ENCODE measurements at places on chromosomes 5 and 9.

DNA sequence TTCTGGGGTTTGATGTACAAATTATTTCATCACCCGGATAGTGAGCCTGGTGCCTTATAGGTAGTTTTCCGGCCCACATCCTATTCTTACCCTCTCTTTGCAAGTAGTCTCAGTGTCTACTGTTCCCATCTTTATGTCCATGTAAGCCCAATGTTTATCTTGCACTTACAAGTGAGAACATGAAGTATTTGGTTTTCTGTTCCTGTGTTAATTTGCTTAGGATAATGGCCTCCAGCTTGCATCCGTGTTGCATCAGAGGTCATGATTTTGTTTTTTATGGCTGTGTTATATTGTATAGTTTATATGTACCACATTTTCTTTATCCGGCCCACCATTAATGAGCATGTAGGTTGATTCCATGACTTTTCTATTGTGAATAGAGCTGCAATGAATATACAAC lies 136.5 kb downstream of the PRR16 start:
- DNase-seq: no peak

DNA sequence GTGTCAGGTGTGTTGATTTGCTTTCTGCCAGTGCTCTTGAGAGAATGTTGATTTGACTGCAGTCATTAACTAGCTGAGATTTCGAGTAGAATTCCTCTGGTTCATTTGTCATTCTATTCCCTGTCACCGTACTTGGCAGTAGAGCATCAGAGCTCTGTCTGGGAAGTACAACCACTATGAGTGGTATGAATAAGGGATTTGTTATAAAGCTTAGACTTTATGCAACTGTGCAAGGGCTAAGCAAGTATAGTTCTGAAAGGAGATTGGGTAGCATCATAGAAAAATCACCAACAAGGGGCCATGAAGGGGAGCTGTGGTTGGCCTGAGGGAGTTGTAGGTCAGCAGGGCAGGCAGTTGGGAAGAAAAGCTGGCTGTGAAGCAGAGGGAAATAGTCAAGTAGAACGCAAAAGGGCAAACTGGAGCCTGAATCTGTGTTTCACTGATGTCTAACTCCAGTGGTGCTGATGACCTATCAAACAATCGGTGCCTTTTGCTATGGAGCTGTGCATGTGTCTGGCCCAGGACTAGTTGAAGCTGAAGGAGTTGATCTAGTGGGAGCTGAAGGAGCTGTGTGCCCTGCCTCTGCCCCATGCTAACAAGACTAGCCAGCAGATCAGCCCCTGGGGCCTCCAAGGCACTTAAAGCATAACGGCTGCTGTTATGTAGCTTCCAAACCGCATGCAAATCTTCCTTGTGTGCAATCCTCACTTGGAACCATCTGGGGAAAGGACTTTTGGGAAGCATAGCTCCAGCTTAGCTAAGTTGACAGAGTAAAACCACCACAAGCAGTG lies 110.0 kb downstream of the SLC28A3 start:
- DNase-seq: no peak

DNA sequence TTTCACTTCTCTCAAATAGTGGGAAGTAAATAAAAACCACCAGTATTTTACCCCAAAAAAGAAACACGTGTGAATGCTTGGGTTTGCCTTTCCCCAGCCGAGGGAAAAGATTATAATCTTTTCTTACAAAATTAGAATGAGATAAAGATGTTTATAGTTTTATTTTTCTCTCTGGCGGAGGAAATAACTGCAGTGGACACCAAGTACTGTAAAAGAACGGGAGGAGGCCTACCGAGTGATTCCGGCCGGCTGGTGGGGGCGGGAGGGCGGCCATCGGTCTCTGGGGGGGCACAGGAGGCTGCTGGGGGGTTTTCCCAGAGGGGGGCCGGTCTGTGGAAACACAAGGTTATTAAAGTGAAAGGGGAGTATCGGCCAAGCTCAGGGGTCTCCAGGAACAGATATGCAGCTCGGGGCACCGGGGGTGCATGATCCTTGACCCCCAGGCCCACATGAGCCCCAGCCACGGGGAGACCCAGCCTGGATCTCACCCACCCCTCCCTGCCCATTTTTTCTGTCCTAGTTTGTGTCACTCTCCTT lies 29.4 kb downstream of the LCP2 start:
- DNase-seq: no peak

- no peak for DNase-seq
These were observed 16.9 kb downstream of the TEK start for GRCh38 chr9:27125936-27126335.

DNA sequence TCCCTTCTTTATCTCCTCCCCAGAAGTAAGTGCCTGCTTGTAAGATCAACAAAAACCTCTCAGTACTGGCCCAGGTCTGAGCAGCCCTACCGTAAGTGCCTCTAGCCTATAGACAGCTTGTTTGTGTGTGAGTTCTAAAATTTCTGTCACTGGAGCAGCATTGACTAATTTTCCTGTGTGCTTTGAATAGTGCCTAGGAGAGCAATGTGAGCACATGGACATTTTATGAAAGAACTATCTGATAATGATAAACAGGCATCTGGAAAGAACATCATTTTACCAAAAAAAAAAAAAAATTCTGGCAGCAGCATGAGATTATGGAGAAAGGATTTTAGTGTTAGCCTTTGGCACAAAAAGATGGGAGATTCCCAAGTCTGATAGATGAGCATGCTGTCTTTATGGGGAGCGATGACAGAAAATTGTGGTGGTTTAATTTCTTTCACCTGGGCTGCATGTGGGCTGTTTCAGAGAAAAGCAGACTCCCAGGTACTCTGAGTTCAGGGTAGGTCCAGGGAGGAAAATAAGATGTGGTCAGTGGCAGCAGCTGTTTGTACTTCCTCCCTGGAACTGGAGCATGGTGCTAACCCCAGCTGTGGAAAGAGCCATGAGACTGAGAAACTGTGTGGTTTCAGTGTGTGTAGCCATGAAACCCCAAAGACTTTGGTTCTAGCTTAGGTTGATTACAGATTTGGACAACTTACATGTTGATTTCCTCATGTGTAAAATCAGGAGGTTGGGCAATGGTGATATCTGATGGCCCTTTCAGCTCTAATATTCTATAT lies 419.9 kb downstream of the NTRK2 start:
- DNase-seq: no peak

GRCh38 chr9:98191671-98192502 lies 550 bp downstream of the CORO2A start:
- DNase-seq: no peak

- no peak for DNase-seq
These were observed 71.1 kb upstream of the IL17B start for GRCh38 chr5:149450199-149450598.

- DNase-seq: no peak
These were observed 401.5 kb downstream of the CTNND2 start for GRCh38 chr5:11502783-11503182.

GRCh38 chr5:21121213-21121612 lies 1133.2 kb upstream of the CDH18 start:
- no peak for DNase-seq

DNA sequence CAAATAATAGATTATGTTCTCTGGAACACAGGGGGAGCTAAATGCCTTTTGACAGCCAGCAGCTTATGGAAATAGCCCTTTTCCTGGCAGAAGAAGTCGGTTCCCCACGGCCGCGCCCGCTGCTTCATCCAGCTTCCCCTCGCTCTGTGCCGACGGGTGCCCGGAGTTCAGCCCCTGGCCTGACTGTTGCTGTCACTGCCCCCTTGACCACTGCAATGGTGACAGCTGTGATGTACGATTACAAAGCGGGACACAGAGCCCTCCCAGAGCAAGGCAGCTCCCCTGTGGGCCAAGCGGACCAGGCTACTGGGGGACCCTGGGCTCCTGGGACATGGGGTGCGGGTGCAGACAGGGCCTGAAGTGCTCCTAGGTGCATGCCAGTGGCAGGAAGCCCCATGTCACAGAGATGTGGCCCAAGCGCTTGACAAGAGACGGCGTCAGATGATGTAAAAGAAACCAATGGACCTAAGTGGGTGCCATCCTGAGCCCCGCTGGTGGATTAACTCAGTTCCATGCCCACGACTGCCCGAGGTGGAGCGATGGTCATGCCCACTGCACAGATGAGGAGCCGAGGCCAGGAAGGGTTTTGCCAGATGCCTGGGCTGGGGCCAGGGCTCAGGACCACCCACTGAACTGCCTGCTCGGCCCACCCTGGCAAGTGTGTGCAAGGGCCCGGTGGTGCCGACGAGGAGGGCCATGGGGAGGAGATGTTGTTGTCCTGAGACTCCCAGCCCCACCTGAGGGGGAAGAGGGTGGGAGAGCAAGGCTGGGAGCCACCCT lies 13.2 kb upstream of the CLPTM1L start:
- DNase-seq: no peak

GRCh38 chr5:96381526-96381925 lies 51.5 kb downstream of the PCSK1 start:
- DNase-seq: no peak

- DNase-seq: peak; percentile 72
These were observed 30.1 kb downstream of the PPARGC1B start for GRCh38 chr5:149759986-149760853.

DNA sequence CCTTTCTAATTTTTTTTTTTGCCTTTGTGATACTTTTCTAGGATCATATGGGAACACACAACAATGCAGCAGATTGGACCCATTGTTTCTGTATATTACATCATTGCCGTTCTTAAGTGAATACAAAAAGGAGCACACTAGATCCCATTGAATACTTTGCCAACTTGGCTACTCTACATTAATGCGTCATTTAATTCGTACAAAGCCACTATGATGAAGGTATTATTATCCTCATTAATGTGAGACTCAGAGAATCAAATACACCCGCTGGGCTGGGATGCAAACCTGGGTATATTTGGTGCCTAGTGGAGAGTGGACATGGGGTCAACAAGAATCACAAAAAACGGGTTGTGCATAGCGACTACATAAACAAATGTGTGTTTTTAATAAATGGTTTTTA lies 31.9 kb downstream of the OR2K2 start:
- no peak for DNase-seq

GRCh38 chr5:313806-314376 lies 7.6 kb upstream of the AHRR start:
- no peak for DNase-seq

DNA sequence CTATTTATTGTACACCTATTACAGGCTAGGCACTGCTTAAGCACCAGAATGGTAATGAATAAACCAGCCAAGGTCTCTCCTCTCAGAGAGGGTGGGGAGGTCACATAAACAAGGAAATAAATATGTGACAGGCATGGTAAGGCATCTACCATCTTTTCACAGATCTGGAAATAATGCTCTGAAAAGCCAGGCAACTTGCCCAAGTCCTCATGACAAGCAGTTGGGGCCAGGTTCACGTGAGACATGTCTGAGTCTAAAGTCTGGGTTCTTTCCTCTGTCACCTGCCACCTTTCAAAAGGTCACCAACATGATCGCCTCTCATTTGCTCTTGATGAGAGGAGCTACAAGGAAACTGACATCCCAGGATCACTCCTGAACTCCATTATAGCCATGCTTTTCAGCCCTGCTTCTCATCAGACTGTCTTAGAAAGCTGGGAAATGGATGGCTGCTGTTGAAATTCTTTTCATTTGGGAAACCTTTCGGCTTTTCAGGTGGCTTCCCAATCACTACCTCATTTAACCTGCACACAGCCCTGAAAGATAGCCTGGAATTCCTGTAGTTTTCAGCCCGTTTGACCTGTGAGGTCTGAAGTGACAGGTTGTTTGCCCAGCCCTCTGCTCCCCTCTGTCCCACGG lies 123.1 kb downstream of the CRB2 start:
- no peak for DNase-seq

- no peak for DNase-seq
These were observed 7.9 kb upstream of the AMBP start for GRCh38 chr9:114086009-114086408.

DNA sequence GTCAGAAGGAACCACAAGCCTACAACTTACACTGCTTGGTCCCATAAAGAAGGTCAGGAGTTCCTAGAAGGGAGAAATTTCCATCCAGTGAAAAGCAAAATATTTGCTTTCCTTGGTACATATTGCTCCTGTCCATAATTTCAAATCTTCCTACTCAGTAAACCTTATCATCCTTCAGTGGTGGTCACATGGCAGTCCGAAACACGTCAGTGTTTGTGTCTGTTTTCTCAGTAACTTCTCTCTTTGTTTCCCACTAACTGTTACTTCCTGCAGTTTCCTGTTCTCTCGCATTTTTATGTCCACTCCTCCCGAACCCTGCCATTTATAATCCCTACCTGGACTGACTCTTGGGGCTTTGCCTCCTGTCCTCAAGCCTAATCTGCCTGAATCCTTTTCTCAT lies 129.1 kb downstream of the FANCC start:
- DNase-seq: no peak

GRCh38 chr5:163770625-163771024 lies 265.2 kb downstream of the MAT2B start:
- no peak for DNase-seq

GRCh38 chr5:153476767-153477166 lies 13.7 kb upstream of the GRIA1 start:
- no peak for DNase-seq

GRCh38 chr9:78031444-78031892 lies at the start of gene GNAQ:
TSS of gene GNAQ (minus strand) at chr9:78031811. CDS start at chr9:78031235, 576 bp downstream.
- DNase-seq: no peak

- no peak for DNase-seq
These were observed 90.3 kb upstream of the ARAP3 start for GRCh38 chr5:141772281-141772680.

DNA sequence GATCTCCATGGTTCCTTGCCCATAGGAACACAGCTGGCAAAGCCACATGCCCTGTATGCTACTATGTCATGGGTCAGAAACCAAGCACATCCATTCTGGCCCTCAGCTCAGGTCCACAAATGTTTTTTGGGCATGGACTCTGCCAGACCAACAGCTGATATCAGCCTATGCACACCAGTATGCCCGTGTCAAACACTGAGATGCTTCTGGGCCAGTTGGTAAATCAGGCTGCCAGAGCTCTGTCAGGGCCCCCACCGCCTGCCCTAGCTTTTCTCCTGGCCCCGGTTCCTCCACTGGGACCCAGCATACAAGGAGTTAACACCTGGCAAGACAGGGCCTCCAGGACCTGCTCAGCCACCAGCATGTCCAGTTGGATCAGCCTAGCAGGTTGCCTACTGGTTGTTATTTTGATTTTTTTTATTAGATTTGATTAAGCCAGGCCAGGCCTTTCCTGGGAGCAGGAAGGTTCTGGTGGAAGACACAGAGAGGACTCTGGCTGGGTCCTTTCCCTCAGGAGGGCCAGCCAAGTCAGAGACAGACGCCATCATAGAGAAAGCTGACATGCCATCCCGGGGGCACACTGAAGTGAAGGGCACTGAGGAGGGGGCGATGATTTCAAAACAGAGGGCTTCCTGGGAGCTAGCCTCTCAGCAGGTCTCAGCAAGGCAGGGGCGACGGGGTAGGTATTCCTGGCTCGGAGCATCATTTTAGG lies 65.8 kb downstream of the TSTD2 start:
- DNase-seq: no peak

- no peak for DNase-seq
These were observed 63.3 kb downstream of the DCP2 start for GRCh38 chr5:113039934-113040285.

GRCh38 chr5:72523960-72524582 lies 16.9 kb upstream of the ZNF366 start:
- DNase-seq: no peak

DNA sequence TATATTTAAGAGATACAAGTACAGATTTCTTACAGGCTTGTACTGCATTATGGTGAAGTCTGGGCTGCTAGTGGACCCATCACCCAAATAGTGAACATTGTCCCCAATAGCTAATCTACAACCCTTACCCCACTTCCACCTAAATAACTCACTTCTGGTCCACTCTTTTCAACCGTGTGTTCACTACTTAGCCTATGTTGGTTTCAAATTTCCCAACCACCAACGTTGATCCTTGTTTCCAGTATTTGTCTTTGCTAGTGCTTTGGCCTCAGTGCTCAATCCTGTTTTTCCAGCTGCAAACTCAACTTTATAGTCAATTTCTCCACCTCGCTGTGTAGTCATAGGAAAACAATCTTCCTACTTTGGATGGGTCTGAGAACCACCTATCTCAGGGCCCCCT lies 45.3 kb upstream of the TTC39B start:
- DNase-seq: no peak
